Neural progenitor cell (in vitro differentiated cells): ENCODE measurements at places on chromosomes 6 and 20.

DNA sequence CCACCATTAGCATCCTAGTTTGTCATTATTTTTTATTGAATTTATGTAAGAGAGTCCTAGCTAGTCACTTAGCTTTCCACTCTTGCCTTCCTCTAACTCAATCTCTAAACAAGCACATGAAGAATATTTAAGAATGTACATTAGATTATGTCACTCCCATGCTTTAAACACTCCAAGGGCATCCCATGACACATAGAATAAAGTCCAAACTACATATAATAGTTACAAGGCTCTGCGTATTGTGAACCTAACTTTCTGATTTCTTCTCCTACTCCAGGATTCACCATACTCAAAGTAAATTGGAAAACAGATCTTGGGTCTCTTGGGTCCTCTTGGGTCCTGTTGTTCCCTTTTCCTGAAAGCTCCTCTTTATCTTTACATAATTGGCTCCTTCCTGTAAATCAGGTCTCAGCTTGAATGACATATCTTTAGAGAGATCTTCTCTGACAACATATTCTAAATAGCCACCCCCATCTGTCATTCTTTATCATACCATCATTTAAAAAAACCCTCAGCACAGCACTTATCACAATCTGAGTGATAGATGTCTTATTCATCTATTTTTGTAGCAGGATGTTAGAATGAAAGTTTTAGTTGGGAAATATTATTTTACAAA is 1042.4 kb upstream of the FLRT3 start:
- no peak for DNase-seq

DNA sequence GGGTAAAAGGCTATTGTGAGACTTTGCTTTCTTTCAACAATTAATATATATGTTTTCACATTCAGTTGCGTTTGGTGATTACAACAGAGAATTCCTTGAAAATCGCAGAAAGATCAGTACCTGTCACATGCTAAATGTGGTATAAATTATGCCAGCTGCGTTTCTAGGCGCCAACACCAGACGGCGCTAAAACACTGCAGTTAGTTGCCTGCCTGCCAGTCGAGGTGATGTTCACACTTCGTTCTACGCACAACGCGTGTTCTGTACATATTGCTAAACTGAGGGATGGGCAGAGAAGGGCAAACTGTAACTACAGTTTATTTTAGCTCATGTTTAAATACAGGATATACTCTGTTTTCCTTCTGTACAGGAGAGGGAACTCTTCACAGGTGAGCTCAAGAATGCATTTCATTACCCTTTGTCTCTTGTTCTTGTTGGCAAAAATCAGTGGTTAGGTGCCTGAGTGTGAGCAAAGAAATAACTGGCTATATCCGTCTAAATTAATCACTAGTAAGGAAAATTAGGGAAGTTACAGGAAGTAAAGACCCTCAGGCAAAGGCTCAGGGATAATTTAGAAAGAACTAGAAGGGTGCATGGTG is 100.1 kb upstream of the RGS17 start:
- peak; percentile 79 for DNase-seq

DNA sequence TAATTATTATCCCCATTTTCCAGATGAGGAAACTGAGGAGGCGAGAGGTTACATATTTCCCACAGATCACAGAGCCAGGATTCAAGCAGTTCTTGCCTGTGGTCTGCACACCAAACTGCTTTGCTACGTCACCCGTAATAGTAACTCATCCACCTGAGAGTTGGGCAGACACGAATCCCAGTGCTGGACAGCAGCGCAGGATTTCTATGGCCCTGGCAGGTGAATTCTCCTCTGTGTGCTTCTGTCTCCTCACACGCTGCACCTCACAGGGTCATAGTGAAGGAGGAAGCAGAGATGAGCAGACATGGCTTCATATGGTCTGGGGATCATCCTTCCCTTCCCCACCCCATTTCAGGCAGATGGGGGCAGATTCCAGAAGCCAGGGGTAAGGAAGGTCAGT is 127.0 kb upstream of the LRFN2 start:
- DNase-seq = no peak

- DNase-seq = no peak
Observed at GRCh38 chr6:106133040-106133439, 46.9 kb downstream of the PRDM1 start.

- no peak for DNase-seq
Observed at GRCh38 chr6:68339488-68340131, 295.5 kb upstream of the ADGRB3 start.

- DNase-seq = no peak
Observed at GRCh38 chr20:51811042-51811355, 8.7 kb upstream of the SALL4 start.

GRCh38 chr20:23049201-23050075 is at the start of gene THBD:
Gene THBD (minus strand): TSS chr20:23049672. CDS start chr20:23049504, 168 bp downstream.
- DNase-seq = peak; percentile 64

GRCh38 chr6:139960671-139961070 is 586.2 kb upstream of the CITED2 start:
- DNase-seq = no peak

DNA sequence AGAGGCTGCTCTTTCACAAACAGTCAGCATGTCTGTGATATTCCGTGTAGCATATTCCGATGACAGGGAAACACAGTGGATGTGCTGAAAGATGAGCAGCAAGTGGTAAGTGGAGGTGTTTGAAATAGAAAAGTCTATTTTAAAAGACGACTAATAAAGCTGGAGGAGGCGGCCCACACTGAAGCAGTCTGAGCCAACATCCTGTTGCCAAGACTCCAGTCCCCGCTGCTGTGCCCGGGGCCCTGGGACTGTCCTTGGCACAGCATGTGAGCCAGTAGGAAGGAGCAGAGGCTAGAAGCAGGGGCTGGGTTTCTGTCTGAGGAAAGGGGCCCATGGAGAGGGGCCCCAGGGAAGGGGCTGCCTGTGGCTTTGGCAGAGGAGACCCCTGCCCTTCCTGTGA is 351.5 kb upstream of the CHD6 start:
- DNase-seq = no peak

- no peak for DNase-seq
Observed at GRCh38 chr6:137284811-137285110, 65.6 kb upstream of the IFNGR1 start.

GRCh38 chr6:135498185-135498841 is 773 bp upstream of the AHI1 start:
- peak; percentile 35 for DNase-seq

DNA sequence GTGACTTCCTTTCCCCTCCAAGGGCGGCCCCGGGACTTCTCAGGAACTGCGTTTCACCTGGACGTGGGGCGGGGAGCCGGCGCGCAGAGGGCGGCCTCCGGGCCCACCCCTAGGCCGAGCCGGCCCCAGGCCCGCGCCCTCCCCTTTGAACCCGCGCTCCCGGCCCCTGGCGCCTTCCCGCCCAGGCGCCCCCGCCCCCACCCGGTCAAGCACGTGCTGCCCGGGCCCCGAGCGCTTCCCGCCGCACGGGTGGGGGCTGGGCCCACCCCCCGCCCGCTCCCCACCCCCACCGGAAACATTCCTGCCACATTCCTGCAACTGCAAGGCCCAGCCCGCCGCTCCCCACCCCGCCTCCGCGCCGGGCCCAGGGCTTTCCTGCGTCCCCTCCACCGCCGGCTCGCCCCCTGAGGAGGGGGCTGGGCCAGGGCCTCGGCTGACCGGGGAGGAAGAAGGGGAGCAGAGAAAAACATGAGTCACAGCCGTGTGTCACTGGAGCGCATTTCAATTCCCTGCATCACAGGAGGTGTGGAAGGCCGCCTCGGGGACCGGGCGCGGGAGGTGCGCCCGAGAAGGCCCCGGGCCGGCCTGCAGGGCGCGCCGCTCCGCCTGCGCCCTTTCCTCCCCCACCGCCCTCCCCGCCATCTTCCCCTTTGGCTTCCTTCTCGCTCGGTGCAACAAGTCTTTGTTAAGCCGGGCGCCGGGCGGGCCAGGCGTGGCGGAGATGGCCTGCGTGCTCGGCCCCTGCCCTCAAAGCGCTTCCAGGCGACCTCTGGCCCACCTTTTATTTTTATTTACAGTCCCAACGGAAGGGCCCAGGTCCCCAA is 1.2 kb upstream of the HMGA1 start:
- DNase-seq = peak; percentile 98

DNA sequence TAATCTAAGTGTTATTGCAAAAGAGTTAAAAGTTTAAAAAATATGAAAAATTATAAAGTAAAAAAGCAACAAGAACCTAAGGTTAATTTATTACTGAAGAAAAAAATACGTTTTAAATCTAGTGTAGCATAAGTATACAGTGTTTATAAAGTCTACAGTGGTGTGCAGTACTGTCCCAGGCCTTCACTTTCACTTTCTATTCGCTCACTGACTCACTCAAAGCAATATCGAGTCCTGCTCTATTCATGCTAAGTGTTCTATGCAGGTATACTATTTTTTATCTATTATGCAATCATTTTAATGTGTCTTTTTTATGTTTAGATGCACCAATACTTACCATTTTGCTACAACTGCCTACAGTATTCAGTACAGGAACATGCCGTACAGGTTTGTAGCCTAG is 113.0 kb downstream of the MANEA start:
- DNase-seq = no peak

DNA sequence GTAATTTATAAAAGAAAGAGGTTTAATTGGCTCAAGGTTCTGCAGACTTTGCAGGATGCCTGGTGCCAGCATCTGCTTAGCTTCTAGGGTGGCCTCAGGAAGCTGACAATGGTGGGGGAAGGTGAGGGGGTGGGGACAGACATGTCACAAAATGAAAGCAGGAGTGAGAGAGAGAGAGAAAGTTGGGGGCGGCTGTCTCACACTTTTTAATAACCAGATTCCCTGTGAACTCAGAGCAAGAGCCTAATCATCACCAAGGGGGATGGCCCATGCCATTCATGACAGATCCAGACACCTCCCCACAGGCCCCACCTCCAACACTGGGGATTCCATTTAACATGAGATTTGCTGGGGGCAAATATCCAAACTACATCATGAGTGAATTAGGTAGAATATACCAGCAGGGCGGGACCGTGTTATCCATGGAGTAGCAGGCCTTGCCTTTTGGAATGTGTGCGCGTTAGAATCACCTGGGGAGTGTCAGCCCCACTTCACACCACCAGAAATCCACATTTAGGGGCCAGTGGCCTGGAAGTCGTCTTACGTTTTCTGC is 258.8 kb downstream of the CDH4 start:
- no peak for DNase-seq

DNA sequence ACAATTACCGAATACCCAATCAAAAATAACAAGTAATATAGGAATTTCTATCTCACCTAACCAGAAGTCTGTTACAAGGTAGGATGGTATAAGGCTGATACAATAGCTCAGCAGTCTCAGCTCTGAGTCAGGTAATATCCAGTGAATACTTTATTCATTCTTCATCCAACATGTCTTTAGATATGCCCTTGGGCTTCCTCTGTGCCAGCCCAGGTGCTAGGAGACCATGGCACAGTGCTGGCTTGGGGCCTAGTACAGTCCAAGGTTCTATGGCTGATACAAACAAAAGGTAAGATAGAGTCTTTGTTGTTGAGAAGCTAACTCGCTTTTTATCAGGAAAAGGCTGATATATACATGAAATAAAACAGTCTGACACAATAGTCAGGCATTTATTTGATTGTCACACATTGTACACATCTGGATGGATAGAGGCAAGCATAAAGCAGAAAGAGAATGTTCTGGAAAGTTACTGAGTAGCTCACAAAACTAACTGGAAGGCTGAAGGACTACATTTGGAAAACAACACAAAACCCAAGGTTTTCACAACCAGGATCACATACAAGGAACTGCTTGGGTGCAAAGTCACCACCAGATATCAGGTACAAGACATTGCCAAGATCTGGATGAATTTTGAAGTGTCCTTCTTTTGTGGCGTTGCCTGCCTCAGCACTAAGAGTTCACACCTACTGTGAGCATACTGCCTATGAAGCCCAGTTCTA is 110.4 kb upstream of the SCAF8 start:
- DNase-seq = no peak

GRCh38 chr6:33136310-33136900 is 55.9 kb downstream of the COL11A2 start:
- DNase-seq = no peak

DNA sequence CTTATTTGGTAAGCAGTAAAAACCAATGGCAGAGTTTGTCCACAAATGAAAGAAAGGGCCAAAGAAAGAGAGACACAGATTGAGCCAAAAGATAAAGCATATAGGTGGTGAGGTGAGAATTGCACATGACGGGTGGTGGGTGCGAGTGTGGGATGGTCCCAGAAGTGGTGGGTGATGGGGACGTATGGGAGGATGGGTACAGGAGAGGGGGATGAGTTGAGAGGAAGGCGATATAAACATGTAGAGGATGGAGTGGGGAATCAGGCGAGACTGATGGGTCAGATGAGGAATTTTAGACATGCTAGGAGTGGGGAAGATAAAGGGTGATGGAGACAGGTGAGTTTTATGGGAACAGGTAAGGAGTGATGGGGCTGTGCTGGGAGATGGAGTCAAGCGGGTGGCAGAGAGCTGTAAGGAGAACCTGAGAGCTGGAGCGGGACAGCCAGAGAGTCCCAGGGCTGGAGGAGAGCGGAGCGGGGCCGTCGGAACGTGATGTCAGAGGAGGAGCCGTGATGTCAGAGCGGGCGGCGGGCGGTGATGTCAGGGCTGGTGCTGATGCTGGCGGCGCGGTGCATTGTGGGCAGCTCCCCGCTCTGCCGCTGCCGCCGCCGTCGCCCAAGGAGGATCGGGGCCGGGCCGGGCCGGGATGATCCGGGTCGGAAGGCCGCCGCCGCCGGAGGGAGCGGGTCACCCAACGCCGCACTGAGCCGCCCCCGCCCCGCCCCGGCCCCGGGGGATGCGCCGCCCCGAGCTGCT is at the start of gene TTBK1:
TSS of gene TTBK1 (plus strand) at position 574 of the 756 bp plus-strand sequence. CDS start 3,180 bp downstream, outside the sequence.
- peak; percentile 65 for DNase-seq

DNA sequence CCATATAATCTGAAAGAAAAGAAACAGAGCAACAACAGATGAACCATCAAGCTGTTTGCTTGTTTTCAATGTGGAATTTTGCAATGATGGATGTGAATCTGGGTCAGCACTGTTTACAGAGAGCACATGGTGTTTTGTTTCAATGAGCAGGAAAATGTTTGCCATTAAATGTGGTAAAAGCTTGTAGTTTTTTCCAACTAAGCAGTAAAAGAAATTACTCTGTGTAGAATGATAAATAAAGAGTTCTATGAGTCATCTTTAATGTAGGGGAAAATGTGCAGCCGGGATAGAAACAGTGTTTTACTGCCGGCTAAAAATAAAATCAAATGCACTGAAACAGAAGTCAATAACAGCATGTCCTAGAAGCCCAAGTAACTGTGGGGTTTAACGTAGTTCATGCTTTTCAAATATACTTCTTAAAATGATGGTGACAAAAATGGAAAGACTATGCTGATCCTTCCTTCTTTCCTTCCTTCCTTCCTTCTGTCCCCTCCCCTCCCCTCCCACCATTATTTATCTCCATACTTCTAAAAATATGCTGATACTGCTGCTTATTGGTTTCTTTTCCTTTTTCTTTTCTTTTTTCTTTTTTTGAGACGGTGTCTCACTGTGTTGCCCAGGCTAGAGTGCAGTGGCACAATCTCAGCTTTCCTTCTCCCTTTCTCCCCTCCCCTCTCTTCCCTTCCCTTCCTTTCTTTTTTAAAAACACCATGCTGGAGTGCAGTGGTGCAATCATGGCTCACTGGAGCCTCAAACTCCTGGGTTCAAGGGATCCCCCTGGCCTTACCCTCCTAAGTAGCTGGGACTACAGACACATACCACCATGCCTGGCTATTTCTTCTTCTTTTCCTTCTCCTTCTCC is 6.3 kb upstream of the NAA20 start:
- no peak for DNase-seq
